Glutamatergic neuron (in vitro differentiated cells): ENCODE measurements at places on chromosomes 1 and 21. TPM values are rescaled to one million over a fixed set of nuclear protein-coding genes. Genes with fewer than 3 reads are reported as not detected.

Gene HSF2BP
- 1.0 TPM for total RNA-seq

Gene OR2T29
- total RNA-seq: not detected

Gene ZMYM1
- 12.1 TPM for total RNA-seq

Gene SH2D1B
- not detected for total RNA-seq

Gene TSPEAR
- total RNA-seq: not detected

Gene OR2T33
- not detected for total RNA-seq

Gene NR5A2
- total RNA-seq: 2.0 TPM

Gene BNIPL
- 1.4 TPM for total RNA-seq

Gene PLA2G2C
- total RNA-seq: not detected

Gene CR1L
- total RNA-seq: not detected

Gene FH
- 51.0 TPM for total RNA-seq

Gene AADACL3
- not detected for total RNA-seq

Gene PTPN7
- not detected for total RNA-seq

Gene A3GALT2
- 0.71 TPM for total RNA-seq

Gene ESRRG
- 9.0 TPM for total RNA-seq

Gene TMEM50A
- 83.5 TPM for total RNA-seq

Gene DDI2
- total RNA-seq: 29.6 TPM

Gene RUNX3
- 0.15 TPM for total RNA-seq

Gene TCEA3
- 0.83 TPM for total RNA-seq

Gene SPTA1
- not detected for total RNA-seq

Gene DCDC2B
- not detected for total RNA-seq

Gene SGIP1
- 75.2 TPM for total RNA-seq

Gene C1orf94
- total RNA-seq: not detected

Gene TACSTD2
- not detected for total RNA-seq

Gene GJB4
- total RNA-seq: not detected

Gene OVAAL
- not detected for total RNA-seq

Gene FNDC10
- total RNA-seq: 11.9 TPM

Gene IGSF8
- 45.9 TPM for total RNA-seq

Gene IQGAP3
- 6.1 TPM for total RNA-seq

Gene RAB3B
- 12.9 TPM for total RNA-seq

Gene KCNK1
- not detected for total RNA-seq

Gene EDN2
- not detected for total RNA-seq

Gene ZNF683
- not detected for total RNA-seq

Gene FBXO44
- 51.7 TPM for total RNA-seq

Gene LRRC38
- not detected for total RNA-seq

Gene AK4
- total RNA-seq: 2.6 TPM

Gene WLS
- 1.5 TPM for total RNA-seq

Gene KRTAP11-1
- total RNA-seq: not detected

Gene RHBG
- not detected for total RNA-seq

Gene NCDN
- 95.3 TPM for total RNA-seq

Gene FOXO6
- total RNA-seq: 11.7 TPM

Gene SLAMF7
- total RNA-seq: not detected

Gene RNU11
- not detected for total RNA-seq
